ENCODE measurements at places on chromosomes 2 and 18.

DNA sequence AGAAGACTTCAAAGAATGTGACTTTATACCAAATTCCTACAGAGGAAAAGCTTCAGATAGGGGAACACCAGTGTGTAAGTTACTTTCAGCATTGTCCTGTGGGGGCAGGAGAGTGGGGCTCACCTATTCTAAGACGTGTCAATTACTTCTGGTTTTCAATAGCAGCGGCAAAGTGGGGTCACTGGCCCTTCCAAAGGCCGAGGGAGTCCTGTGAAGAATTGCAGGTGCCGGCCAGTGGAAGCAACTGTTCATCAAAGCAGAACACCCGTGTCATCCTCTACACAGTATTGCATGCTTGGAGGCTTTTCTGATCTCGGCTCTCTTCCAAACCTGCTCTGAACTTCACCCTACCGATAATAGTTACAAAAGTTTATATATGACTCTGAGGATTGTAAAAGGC lies 1176.5 kb upstream of the TMEFF2 start:
- DNase-seq = no peak

DNA sequence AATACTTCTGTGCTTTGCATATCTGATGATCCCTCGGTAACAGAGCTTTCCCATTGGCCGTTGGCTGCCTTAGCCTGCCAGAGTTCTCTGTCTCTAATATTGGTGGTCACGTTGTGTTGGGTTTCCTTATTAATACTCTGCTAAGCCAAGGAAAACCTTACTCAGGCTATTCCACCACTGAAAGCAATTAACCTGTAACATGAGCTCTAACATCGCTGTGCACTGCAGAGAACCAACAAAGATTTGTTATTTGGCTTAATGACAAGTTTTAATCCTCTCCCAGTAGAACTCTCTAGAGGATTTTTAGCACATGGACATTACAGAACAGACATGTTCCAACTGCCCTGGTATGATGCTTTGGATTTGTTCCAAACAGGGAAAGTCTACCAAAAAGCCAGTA lies 825.9 kb upstream of the POU3F3 start:
- no peak for DNase-seq

- DNase-seq = no peak
Observed at GRCh38 chr18:35061336-35061735, 20.1 kb downstream of the MAPRE2 start.

DNA sequence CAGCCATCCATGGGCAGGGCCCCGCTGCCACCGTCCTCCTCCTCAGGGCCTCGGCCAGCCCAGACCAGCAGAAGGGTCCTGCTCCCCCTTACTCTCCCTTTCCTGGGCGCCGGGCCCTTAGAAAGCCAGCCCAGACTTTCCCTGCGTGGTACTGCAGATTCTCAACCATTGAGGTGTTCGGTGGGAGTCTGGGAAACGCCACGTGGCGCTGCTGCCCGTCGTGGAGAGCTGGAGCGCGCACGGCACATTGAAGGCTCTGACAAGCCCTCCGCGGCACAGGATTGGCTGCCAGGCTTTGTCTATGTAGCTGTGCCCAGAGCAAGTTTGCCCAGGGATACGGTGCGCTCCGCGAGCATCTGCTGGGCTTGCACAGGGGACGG lies 10.4 kb upstream of the KLHL30 start:
- DNase-seq = no peak

GRCh38 chr2:224984637-224985036 lies 57.6 kb downstream of the DOCK10 start:
- peak; percentile 21 for DNase-seq

DNA sequence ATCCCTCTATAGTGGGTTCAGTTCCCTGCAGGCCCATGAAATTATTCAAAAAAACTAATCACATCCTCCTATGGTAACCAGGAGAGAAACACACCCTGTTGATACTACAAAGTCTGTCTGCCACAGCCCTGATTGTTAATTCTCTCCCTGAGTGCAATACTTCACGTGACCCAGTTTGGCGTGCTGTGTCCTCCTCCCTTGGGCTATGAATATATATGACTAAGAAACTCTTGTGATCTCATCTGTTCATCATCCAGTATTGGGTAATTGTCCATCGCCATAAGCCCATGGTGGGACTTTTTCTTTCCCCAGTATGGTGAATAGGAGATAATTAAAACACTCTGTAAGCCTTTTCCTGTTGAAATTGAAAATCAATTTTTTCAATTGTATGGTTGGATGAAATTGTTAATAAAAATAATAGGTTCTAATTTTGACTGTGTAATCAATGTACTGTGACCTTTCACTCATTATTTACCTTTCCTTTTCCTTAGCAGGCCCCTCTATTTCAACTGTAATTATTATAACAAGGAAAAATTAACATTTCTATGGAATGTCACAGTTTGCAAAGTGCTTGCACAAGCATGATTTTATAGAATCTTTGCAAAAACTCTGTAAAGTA lies 1822.6 kb downstream of the SUCLG1 start:
- peak; percentile 82 for DNase-seq

DNA sequence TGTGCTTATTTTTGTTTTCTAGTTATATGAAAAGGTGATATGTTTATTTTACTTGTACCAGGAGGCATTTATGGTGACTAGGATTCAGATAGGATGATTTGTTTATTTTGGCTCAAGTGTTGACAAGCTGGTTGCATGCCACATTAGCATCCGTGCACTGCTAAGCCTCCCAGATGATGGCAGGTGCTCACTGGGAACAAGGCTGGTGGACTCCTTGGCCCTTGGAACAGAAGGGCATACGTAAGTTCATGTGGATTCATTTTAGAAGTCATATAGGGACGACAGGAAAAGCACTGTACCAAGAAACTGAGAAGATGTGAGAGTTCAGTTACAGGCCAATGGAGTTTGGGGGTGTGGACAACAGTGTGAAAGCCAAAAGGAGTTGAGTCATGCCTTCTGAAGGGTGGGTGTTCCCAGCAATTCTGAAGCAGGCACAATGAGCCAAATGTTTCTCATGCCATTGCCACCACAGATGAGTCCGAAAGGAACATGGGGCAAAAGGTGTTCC lies 166.2 kb downstream of the PHLPP1 start:
- peak; percentile 92 for DNase-seq

- DNase-seq = no peak
Observed at GRCh38 chr2:40286721-40287120, 165.2 kb downstream of the SLC8A1 start.

DNA sequence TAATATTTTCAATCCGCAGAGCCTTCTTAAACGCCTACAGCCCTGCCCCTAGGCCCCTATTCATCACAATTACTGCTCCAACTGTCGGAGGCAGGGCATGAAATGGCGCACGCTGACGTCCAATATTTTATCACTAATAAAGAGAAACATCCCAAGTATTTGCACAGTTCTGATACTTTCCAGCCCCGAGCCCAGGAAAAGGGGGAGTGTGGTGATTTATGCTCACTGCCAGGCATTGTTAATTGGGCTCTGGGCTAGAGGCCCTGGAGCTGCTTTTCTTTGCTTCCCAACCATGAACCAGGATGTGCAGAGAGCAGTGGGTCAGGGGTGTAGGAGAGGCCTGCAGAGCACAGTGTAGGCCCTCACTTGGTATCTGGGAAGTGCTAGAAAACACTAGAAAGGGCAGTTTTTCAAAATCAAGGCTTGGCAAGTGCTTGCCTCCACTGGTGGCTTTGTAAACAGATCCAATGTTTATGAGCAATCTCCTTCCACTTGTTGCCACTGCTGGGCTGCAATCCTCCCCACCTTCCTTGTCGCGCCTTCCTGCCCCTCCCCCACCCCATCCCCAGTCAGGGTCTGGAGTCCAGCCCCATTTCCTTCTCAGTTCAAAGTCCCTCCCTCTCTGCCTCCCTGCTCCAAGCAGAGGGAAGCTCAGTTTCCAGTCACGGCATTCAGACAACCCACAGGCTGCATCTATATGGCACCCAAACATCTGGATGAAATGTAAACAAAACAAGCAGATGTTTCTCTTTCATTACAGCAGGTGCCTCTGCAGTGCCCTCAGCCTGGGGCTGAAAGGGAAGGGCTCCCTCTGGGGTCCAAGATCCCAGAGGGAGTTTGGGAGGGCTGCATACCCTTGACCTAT lies 83.9 kb upstream of the PKDCC start:
- no peak for DNase-seq

- DNase-seq = peak; percentile 67
Observed at GRCh38 chr2:142041105-142041504, 89.7 kb downstream of the LRP1B start.

GRCh38 chr2:84338069-84338468 lies 121.0 kb downstream of the SUCLG1 start:
- peak; percentile 30 for DNase-seq

GRCh38 chr2:96233880-96234316 lies 25.3 kb upstream of the STARD7 start:
- no peak for DNase-seq

DNA sequence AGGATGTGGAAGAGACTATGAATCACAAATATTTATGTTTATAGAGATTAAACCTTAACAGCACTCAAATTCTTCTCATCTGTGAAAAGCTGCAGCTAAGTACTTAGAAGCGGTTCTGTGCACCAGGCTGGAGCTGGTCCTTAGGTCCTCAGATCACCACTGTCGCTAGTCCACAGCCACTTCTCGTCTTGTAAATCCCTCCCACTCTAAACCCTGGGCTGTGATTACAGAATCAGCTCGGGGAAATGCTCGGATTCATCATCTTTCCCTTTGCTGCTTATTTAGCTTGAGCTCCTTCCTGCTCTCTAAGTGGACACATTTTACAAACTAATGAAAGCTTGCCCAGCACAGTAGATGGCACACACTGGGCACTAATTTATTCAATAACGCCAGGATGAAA lies 61.7 kb downstream of the RNF152 start:
- DNase-seq = peak; percentile 34

GRCh38 chr18:62030091-62030985 lies 137.5 kb upstream of the RNF152 start:
- DNase-seq = peak; percentile 41

DNA sequence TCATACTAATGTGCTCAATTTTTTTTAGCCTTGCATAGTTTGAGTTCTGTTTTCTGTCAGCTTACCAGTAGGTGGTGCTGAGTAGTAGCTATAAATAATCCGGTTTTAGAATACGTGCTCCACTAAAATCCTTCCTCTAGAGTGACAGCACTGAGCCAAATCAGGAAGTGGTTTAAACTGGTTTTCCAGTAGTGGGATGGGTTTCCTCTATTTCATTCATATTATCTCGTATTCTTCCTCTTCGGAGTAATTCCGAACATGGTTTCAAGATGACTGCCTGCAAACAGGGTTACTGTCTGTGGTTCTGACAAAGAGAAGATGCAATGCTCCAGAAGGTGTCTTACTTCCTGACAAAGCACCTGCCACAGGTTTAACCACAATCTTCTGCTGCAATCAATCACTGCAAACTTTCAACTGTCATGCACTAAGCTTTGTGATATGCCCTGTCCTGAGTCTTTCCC lies 496.9 kb upstream of the VRK2 start:
- peak; percentile 42 for DNase-seq

DNA sequence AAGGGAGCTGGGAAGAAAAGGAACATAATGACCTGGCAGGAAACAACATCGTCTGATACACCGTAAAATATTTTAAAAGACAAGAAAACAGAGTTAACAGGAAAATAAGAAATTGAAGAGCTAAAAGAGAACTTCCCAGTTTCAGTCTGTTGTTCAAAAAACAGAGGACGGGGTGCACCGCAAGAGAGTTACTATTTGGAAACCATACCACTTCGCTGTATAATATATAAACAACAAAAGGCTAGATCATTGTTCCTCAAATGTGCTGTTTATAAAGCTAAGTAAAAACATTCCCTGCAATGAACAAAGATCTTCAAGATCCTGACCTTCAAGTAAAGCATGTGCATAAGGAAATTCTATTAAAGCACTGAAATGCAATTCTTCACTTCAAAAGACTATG lies 2.1 kb downstream of the PPP3R1 start:
- DNase-seq = no peak

DNA sequence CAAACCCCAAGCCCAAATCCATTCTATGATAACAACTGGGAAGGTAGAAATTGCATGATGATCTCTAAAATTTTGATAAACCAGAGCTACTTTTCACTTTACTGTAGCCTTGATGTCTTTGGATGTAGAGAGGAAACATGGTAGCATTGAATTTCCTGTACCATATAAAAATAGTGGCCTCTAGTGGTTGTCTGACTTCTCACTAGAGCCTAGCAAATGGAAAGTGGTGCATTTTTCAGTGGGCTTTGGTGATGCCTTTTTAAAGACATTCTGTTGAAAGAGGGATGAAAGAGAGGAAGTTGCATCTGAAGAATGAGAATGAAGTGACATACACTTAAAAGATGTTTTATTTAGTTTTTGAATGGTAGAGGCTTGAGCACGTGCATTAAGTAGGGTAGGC lies 662.2 kb downstream of the XIRP2 start:
- peak; percentile 32 for DNase-seq

- DNase-seq = no peak
Observed at GRCh38 chr18:36012891-36013290, 40.4 kb downstream of the RMP24 start.

- DNase-seq = no peak
Observed at GRCh38 chr2:54830546-54830945, 107.1 kb downstream of the EML6 start.

GRCh38 chr2:229339618-229340017 lies 68.5 kb upstream of the PID1 start:
- DNase-seq = peak; percentile 80

Measured in ELR (cell line).